ENCODE measurements at places on chromosomes 7 and 10.

GRCh38 chr7:75987805-75988567 is 6.4 kb downstream of the TMEM120A start:
- DNase-seq: no peak

DNA sequence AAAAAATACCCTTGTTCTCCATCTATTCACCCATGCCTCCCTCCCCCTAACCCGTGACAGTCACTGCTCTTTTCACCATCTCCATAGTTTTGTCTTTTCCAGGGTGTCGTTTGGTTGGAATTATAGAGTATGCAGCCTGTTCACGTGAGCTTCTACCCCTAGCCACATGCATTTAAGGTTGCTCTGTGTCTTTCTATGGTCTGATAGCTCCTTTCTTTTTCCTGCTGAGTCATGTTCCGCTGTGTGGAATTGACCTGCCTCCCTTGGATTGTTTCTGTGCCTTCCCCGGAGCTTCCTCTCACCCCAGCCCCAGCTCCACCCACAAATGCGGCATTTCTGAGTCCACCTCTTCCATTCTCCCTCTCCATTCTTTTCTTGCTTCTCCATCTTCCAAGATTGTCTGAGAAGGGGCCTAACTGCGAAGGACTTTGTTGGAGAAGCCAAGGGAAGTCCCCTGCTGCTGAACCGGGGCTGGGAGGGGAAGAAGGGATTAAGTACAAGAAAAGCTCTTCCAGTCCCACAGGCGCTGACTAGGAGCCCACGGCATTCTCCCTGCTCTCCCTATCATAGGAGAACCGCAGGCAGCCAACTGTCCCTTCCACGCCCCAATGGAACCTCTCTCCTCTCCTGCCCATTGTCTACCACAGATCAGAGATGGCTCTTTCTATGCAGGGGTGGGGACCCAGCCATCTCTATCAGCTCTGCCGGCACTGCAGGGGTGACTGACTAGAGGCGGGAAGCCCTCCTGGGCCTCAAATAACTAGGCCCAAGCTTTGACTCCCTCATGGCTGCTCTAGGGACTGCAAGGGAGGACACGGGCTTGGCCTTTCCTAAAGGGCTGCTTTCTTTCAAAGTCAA is 87.5 kb upstream of the ANLN start:
- DNase-seq: no peak

DNA sequence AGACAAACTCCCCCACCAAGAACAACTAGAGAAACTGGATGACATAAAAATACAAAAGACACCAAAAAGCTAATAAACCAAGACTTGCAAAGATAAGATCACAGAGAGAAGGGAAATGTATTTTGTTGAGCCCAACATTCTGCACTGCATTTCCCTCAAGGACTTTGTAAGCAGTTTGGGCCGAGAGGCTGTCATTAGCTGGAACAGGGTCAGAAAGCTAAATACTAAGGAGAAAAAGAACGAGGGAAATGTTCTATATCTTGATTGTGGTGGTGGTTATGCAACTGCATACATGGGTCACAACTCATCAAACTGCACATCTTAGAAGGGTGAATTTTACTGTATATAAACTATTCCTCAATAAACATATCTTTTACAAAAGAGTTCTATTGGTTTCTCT is 315.0 kb downstream of the IPMK start:
- no peak for DNase-seq

- no peak for DNase-seq
Measured at GRCh38 chr7:139727151-139727705, 50.6 kb downstream of the HIPK2 start.

GRCh38 chr7:45402480-45403218 is 171.5 kb upstream of the ADCY1 start:
- DNase-seq: peak; percentile 62

DNA sequence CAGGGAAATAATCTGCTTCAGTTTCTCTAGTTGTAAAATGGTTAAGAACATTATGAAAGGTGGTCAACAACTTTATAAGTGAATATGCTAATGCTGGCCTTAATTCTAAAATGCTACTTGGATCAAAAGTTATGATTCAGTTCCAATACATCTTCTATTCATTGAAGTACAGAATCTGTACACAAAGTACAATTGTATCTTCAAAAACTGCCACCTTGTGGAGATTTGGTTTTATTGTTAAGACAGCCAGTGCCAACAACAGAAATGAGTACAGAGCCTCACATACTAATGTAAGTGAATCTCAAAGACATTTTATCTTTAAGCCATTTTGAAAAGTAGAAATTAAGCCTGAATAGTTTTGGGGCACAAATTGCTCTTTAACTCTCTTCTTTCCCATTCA is 194.0 kb downstream of the CFTR start:
- peak; percentile 60 for DNase-seq

DNA sequence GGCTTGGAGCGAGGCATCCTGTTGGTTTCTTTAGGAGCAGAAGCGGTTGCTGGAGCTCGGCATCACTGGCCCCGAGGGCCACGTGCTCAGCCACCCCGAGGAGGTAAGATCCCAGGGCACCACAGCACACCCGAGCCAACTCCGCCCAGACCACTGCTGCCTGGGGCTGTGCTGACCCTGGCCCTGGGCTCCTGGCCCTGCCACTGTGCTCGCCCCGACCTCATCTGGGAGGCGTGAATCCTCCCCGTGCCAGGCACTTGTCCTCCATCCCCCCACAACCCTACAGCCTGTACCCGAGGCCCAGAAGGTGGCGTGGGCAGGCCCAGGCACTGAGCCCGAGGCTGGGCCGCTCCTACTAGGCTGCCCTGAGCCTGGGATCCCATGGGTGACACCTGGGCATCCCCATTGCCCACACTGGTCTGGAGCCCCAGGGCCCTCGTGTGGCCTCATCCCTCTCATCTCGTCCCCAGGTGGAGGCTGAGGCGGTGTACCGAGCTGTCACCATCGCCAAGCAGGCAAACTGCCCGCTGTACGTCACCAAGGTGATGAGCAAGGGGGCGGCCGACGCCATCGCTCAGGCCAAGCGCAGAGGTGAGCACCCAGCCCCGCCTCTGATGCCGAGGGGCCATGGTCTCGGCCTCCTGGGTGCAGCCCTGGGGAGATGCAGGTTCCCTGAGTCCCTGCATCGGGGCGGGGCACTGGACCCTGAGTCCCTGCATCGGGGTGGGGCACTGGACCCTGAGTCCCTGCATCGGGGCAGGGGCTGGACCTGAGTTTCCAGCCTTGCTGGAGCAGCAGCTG is 11.8 kb downstream of the DPYSL4 start:
- DNase-seq: no peak

DNA sequence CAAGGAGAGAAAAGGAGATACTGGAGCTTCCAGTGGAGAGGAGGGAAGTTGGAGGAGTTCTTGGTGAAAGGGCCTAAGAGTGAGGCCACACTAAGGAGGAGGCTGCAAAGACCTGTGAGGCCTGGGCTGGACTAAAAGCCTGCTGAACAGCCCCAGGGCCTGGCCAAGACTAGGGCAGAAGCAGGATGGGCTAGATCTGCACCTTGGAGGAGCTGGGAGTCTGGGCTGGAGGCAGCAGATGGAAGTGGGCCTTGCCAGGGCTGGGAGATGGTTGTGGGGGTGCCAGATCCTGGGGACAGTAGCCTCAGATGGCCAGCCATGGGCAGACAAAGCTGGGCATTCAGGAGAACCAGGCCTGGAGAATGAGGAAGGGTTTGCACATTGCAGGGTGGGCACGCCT is 6.5 kb upstream of the PURB start:
- no peak for DNase-seq

DNA sequence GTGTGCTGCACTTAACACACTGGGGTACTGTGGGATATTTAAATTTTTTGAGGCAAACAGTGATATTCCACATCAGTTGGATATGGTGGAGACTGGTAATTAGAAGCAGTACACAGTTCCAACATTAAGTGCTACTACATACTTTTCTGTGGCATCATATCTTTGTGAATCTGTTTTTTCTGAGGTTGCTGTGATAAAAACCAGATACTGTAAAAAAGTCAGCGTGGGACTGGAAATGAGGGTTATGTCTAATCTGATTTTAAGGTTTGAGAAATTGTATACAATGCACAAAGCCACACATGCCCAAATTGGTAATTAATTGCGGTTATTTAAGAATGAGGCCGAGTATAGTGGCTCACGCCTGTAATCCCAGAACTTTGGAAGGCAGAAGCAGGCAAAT is 41.2 kb downstream of the TBC1D12 start:
- peak; percentile 3 for DNase-seq

DNA sequence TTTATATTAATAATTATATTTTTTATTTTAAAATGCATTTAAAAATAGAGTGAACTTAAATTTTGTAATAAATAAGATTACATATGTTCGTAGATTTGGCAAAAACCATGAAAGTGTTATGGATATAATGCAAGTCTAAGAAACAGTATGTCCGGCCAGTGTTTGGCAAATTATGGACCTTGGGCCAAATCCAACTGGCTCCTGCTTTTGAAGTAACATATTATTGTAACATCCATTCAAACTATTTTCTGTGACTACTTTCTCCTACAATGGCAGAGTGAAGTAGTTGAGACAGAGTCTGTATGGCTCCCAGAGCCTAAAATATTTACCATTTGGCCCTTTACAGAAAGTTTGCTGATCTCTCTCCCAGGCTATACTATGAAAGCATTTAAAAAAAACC is 38.9 kb downstream of the TMEM229A start:
- DNase-seq: no peak

- no peak for DNase-seq
Measured at GRCh38 chr7:129147731-129148130, 3.2 kb downstream of the TSPAN33 start.

- DNase-seq: peak; percentile 57
Measured at GRCh38 chr10:75932921-75933320, 501.5 kb downstream of the LRMDA start.

DNA sequence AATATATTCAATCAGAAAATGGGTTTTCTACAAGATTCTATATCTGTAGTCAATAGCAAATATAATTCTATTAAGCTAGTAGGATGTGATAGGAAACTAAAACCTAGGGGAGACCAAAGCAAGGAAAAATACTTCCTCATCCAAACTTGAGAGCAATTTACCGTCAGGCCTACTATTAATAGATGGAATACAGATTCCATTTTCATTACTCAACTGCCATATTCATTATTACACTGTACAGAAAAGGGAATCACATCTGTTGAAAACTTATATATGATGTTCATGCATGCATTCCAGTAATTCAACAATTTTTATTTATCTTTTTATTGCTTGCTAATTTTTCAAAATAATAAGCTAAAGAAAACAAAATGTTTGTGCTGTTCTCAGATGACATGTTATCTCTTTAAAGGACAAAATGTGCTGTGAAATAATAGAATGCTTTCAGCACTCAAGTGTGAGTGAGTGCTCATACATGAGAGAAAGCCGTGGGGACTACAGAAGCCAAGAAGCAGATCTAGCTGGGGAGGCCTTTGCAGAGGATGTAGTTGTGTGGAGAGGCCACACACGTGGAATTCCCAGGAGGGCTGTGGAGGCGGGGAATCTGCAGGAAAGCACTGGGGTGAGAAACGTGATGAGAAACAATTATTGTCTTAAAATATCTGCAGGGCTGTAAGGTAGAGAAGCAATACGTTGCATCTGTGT is 110.0 kb downstream of the EGFR start:
- no peak for DNase-seq

DNA sequence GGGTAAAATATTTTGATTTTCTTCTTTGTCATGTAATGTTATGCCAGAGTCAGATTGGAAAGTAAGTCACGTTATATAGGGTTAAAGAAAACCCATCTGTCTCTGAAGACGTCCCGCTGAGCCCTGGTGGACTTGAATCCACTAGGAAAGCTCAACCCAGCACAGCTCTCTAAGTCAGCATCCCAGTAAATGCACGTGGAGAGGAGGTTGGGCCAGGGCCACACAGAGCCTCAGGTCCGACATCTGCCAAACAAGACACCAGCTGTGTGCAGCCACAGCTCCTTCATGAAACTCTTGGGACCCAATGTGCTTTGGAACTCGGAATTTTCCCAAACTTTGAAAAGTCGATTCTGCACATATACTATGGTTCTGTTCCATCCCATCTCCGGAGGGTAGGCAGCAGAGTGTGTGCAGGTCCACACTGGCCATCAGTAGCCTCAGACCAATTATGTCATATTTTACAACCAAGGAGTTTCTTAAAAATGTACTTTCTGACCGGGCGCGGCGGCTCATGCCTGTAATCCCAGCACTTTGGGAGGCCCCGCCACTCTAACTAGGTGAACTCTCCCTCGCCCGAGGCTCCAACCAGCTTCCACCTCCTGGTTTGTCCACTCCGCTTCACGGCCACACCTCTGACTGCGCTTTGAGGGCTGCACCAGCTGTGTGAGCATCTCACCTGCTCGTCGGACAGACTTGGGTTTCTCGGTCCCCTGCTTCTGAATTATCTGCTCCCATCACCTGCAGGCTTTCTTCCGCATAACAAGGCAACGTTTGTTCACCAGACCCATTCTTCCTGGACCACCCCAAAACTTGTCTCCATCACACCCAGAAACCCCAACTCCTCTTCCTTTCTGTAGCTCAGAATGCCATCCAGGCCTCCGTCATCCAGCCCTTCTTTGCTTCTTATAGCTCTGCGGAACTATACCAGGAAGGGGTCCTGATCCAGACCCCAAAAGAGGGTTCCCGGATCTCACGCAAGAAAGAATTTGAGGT is 29.7 kb upstream of the DNAJB6 start:
- no peak for DNase-seq

DNA sequence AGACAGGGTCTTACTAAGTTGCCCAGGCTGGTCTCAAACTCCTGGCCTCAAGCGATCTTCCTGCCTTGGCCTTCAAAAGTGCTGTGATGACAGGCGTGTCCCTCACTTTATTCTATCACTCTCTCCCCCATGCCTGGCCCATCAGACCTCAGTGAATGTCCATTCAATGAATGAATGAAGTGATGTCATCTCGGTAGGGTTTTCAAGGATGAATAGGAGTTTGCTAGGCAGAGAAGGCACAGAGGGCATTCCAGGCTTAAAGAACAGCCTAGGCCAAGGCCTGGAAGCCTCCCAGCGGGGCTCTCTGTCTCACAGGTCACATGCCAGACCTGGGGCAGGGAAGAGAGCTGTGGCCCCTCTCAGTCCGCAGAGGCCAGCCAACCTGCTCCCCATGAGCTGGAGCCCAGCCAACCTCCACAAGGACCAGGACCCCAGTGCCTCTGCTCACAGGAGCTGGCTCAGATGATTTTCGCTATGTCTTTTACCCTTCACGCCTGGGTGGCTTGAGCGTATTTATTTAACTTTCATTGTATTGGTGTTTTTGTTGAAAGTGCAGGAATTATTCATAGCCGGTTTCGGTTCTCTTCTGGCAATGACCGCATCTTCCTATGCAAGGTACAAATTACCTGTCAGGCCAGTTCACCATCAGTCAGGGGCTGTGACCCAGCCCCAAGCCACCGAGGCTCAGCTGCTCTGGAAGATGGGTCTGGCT is 11.8 kb upstream of the TNRC18 start:
- DNase-seq: no peak

GRCh38 chr7:28149291-28150101 is 31.1 kb downstream of the JAZF1 start:
- DNase-seq: no peak

GRCh38 chr7:84207025-84207424 is 12.4 kb upstream of the SEMA3A start:
- no peak for DNase-seq

DNA sequence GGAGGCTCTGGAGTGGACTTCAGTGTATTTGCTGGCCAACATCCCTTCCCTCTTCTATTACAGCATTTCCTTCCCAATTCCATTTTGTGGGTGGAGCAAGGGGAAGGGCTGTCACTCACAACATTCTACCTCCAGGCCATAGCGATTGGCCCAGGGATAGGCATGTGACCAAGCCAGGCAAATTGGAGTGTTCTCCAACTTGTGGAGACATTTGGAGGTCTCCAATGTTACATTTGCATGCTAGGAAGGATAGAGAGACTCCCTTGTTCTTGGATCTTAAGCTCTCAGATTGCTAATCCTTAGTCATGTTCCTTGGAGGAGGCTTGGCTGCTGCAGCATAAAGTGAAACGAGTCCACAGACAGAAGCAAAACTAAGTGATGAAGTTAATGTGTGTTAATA is 95.6 kb upstream of the KIF5B start:
- no peak for DNase-seq
